ENCODE measurements at places on chromosomes 1 and 21. TPM values are rescaled to one million over a fixed set of nuclear protein-coding genes. Genes with fewer than 3 reads are reported as not detected.

The SLC1A7 gene
- total RNA-seq = 0.71 TPM

The CNR2 gene
- 0.04 TPM for total RNA-seq

DNA sequence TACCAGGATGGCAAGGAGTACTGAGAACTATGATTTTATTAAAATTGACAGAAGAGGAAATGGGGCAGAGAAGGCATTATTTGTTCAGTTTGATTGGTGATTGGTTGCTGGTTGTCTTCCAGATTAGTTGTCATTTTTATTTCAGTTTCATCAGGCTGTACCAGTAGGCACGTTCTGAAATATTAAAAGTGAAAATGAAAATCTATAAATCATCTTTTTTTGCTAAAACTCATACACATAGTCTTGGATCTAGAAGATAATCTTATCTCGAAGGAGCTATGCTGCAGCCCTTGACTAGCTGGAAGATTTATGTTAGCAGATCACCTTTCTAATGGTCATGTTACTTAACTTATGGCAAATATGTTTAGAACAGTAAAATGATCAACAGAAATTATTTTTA is 29.0 kb downstream of the NEK7 start:
- no peak for DNase-seq

The LEPR gene
- total RNA-seq = 25.2 TPM

The DMBX1 gene
- total RNA-seq = not detected

DNA sequence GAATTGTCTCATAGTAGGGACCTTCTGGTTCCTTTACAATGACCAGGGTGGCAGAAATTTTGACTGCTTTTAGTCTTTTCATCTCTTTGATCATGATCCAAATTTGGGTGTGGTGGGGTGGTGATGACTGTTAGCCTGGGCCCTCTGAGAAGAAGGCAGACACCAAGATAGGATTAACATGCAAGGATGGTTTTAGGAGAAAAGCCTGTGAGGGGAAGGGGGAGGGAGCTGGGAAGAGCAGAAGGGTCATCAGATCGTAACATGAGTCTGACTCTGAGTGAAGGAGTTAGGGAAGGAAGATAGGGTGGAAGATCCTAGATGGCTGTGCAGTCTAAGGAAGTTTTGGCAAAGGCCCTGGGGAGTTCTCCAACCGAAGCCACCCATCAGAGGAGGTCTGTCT is 28.5 kb upstream of the CAMSAP2 start:
- DNase-seq = no peak

The GCSAML gene
- not detected for total RNA-seq

The TSPAN2 gene
- 11.1 TPM for total RNA-seq

The DCLRE1B gene
- total RNA-seq = 1.4 TPM

The OR6K3 gene
- total RNA-seq = not detected

The RHD gene
- total RNA-seq = 0.59 TPM

GRCh38 chr1:72678683-72679082 is 396.3 kb upstream of the NEGR1 start:
- DNase-seq = no peak

The TCHHL1 gene
- not detected for total RNA-seq

- no peak for DNase-seq
These were observed 60.9 kb upstream of the C1orf105 start for GRCh38 chr1:172359491-172359999.

- DNase-seq = no peak
These were observed 98.0 kb upstream of the HP1BP3 start for GRCh38 chr1:20885121-20885520.

DNA sequence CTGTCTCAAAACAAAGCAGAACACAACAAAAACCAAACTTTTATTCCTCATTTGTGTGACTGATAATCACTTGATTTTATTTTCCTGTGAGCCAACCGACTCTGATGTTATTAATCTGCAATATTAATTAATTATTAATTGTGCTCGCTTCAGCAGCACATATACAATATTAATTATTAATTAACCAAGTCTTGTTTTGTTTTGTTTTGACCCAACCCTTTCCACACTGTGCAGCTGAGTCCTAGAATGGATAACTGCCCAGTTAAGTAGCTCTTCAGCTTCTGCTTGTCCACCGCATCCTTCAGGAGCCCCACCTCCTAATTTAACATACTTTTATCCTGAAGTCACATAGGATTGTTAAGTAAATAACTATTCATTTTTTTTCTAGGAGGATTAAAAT is 47.4 kb upstream of the EXO1 start:
- DNase-seq = no peak

- DNase-seq = no peak
These were observed 671 bp downstream of the HNRNPU start for GRCh38 chr1:244863491-244864252.

The ORC1 gene
- not detected for total RNA-seq

The NBPF10 gene
- 0.89 TPM for total RNA-seq

GRCh38 chr1:67192902-67193301 is 26.6 kb downstream of the IL23R start:
- DNase-seq = no peak

DNA sequence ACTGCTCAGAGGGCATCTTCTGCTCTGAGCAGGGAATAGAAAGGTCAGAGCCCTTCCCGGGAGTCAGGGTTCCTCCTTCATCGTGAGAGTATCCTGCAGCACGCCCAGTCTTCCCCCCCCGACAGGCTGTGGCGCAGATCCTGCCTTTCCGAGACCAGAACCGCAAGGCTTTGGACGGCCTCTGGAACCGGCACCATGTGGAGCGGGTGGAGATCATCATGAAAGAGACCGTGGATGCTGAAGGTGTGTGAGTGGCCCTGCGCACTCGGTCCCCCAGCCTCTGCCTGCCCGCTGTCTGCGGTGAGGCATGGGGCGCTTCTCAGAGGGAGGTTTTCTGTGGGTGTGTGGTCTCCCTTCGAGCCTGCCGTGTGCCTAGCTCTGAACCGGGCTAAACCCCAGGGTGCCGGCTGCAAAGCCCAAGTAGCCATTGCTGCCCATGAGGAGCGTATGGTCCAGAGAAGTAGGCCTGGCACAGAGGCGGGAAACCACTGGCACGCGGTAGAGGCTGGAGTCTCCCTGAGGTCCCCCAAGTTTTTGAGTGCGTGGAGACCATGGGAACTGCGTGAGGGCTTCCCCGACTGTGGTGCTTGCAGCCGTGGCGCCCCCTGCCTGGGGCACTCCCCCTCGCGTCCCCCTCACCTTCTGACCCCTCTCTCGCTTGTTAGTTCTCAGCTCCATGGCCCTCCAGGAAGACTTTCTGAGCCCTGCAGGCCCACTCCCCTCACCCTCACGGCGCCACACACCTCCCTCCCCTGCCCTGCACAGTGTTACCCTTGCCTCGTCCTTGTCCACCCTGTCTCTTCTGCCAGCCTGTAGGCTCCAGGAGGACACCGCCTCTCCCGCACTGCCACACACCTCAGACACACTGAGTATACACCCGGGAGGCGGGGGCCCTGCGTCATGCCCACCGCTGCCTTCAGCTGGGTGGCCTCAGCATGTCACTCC is 12.5 kb downstream of the H6PD start:
- DNase-seq = no peak

DNA sequence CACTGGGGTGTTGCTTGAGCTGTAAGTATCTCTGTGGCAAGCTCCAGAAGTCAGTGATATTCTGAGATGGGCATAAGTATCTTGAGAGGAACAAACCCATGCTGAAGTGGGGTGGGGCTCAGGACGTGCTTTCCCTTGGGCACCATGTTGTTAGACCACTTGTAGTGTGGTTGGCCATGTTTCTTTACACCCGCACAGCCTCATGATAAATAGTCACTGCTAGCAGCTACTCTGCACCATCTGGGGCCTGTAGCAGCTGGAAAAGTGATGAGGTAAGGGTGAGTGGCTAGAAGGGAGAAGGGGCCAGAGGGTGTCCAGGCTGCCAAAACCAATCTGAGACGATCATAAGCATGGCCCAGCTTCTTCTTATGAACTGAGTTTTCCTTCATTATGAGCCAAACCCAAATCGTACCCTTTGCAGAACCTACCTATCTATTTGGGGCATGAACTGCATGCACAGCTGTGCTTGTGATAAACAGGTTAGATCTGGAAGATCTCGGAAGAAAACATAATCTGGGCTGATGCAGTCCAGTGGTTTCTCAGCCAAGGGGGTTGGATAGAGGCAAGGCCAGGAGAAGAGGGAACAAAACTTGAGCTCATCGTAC is 91.9 kb upstream of the IRF2BP2 start:
- DNase-seq = no peak

The RPL11 gene
- total RNA-seq = 391 TPM

- DNase-seq = no peak
These were observed 10.3 kb upstream of the EVI5 start for GRCh38 chr1:92795166-92795565.

DNA sequence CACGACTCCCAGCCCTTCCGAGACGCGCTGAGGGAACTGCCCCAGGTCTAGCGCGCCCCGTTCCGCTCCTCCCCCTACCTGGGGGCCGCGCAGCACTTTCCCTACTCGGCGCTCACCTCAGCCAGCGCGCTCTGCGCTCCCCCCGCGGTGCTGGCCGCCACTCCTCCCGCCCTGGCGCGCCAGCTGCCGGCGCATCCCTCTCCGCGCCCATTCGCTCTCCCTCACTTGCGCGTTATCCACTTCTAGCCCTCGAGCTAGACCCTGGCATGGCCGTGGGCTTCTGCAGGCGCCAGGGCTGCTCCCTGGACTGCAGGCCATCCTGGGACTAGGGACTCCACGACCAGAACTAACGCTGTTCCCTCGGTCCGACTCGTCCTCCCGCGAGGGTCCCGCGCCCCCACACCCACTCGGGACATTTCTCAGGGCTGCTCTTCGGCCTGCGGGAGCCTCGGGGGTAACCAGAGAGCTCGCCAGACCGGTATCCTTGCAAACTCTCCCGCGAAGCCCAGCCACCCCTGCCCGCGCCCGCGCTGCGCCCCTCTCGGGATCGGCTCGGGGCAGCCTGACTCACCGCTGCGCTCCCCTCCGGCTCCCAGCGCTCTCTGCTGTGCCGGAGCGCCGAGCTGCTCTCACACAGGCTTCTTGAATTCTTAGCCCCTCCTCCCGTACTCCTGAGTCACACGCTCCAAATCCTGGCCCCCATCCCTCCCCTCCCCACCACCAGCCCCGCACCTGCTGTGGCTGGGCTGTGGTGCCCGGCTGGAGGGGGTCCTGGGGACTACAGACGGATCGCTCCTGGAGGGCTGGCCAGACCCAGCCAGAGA is at the start of gene NGF:
TSS of gene NGF (minus strand) at position 617 of the 824 bp plus-strand sequence. CDS start 51,454 bp downstream, outside the sequence.
- DNase-seq = peak; percentile 70

GRCh38 chr1:110628323-110629105 is 22.4 kb upstream of the KCNA2 start:
- no peak for DNase-seq

- DNase-seq = peak; percentile 80
These were observed 22.1 kb upstream of the TDRD10 start for GRCh38 chr1:154479764-154480421.

GRCh38 chr1:87318806-87319205 is 9.9 kb upstream of the LMO4 start:
- DNase-seq = no peak

GRCh38 chr1:41467673-41468072 is 16.8 kb downstream of the EDN2 start:
- no peak for DNase-seq

The NCMAP gene
- 0.22 TPM for total RNA-seq

The SMCP gene
- not detected for total RNA-seq

- no peak for DNase-seq
These were observed 251.0 kb downstream of the LRRIQ3 start for GRCh38 chr1:73947009-73947408.

DNA sequence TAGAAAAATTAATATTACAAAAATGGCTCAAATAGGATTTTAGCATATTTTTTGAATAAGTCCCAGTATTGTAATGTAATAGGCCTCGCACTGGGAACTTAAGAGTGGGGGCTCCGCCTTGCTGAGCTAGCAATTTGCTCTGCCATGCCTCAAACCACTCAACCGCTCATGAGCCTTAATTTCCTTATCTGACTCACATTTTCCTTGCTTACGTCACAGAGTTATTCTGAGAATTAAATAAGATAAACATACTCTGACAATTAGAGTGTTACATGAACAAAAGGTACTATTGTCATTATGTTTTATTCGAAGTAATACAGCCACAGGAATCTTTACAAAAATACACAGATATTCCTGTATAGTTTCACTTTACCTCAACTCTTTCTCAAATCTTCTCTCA is 108.1 kb downstream of the SLC44A5 start:
- DNase-seq = no peak

DNA sequence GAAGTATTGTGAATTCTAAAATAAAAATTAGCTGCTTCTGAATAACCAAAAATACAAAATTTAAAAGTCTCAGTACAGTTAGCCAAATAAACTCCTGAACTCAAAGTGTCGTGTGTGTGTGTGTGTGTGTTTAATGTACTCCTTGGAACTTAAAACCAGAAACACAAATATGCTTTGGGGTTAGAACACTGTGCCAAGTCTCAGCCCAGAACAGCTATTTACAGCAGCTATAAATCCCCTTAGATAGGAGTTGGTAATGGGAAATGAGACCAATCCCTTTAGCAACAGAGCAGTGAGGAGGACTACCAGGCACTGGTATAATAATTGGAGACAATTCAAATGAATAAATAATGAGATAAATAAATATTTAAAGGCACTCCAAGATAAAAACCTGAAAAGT is 83.1 kb downstream of the PATJ start:
- DNase-seq = no peak

- DNase-seq = no peak
These were observed 216.9 kb upstream of the SAMSN1 start for GRCh38 chr21:14762734-14763694.

DNA sequence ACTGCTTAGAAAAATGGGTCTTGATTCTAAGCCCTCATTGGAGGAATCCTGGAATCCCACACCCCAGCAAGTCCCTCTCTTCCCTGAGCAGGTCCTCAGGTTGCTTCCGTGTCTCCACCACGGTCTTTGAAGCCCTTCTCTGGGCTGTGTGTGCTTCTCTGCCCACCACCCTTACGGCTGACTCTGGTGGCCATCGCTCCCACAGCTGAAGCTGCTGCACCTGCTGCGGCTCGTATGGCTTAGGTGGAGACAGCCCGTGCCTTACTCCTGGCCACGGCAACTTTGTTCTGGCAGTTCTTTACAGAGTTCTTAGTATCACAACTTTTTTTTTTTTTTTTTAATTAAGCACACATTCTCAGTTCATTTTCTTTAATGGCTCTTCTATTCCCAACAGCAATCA is 10.9 kb upstream of the KIF26B start:
- DNase-seq = peak; percentile 53

The RC3H1 gene
- total RNA-seq = 14.6 TPM

The HTR1D gene
- not detected for total RNA-seq

DNA sequence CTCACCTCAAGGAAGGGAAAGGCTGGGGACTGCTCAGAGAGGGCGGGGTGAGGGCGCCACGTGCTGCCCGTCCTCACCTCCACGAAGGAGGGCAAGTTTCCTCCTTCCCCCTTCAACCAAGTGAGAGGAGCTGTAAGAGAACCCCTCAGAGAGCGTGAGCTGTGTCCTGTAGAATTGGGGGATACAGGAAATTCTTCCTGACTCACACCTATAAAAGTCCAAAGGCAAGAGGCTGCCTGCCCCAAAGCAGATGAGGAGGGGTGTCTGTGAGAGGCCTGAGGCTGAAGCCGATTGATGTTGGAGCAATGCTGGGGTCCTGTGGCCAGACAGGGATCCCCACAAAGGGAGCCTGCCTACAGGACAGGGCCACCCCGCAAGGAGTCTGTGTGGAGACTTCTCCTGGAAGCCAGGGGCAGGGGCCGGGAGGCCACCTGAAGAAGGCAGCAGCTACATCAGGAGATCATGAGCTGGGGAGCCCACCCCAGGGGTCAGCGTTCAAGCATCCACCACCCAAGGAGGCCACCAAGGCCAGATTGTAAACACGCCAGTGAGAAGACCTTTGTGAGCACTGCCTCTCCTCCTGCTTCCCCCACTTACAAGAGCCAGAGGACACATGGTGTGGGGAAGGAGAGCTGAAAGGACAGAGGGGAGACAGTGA is 27.7 kb downstream of the S100A6 start:
- no peak for DNase-seq

The ARTN gene
- not detected for total RNA-seq

The SYT14 gene
- total RNA-seq = 0.04 TPM

All from right atrium auricular region (tissue), 2 donors.